ENCODE measurements at places on chromosomes 5 and 9. TPM values are rescaled to one million over a fixed set of nuclear protein-coding genes. Genes with fewer than 3 reads are reported as not detected.

- DNase-seq = no peak
These were observed 181.0 kb upstream of the CD180 start for GRCh38 chr5:67377631-67378030.

GRCh38 chr5:56594792-56595191 is 220.6 kb upstream of the MAP3K1 start:
- DNase-seq = no peak

Gene TSSK1B
- not detected for polyA plus RNA-seq

DNA sequence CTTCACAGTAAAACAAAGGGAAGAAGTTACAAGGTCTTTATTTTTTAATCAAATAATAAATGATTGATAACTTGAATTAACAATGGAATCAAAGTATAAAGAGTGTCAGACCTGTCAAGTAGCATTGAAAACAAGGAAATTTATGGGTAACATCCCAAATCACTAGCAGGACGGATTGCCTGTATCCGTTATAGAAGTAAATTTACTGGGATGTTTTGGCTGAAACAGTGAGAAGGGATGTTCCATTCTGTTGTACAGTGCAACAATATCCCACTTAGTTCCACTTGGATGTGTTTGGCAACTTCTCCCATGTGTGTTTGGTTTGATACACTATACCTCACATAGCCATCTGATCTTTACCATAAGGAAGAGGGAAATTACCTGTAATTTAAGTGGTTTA is 421.0 kb upstream of the CHD1 start:
- no peak for DNase-seq
